GM12878 (cell line): ENCODE measurements at places on chromosomes 1 and 21. TPM values are rescaled to one million over a fixed set of nuclear protein-coding genes. Genes with fewer than 3 reads are reported as not detected.

The SYDE2 gene
- 3.3 and 3.8 TPM in 2 replicates for total RNA-seq

DNA sequence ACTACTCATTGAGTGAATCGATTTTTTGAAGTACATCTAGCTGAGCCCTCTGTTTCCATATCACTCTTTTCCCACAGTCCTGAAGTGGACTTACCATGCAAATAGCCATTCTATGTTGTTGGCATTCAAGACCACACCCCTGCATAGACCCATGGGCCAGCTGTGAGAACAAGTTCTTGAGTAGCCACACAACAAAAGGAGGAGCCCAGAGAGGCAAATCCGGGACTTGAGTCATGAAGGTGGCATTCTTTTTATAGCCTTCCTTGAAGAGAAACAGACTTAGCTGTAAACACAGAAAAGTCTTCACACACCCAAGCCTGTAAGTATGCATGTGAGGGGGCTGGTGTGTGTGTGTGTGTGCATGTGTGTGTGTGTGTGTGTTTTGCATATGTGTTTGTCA, 13.8 kb upstream of the SPRR5 start:
- DNase-seq, result no peak

The SPRR5 gene
- not detected in 2 replicates for total RNA-seq

The CRYAA gene
- total RNA-seq, result not detected in 2 replicates

GRCh38 chr1:182159443-182159842, 97.9 kb upstream of the ZNF648 start:
- DNase-seq, result no peak

- DNase-seq, result no peak
These were observed 22.3 kb downstream of the CD34 start for GRCh38 chr1:207888652-207889051.

GRCh38 chr1:55128418-55128995, 86.7 kb downstream of the USP24 start:
- DNase-seq, result no peak

The TIAM1 gene
- 1.6 and 2.1 TPM in 2 replicates for total RNA-seq

The ATAD3C gene
- total RNA-seq, result 1.1 and 1.6 TPM in 2 replicates

DNA sequence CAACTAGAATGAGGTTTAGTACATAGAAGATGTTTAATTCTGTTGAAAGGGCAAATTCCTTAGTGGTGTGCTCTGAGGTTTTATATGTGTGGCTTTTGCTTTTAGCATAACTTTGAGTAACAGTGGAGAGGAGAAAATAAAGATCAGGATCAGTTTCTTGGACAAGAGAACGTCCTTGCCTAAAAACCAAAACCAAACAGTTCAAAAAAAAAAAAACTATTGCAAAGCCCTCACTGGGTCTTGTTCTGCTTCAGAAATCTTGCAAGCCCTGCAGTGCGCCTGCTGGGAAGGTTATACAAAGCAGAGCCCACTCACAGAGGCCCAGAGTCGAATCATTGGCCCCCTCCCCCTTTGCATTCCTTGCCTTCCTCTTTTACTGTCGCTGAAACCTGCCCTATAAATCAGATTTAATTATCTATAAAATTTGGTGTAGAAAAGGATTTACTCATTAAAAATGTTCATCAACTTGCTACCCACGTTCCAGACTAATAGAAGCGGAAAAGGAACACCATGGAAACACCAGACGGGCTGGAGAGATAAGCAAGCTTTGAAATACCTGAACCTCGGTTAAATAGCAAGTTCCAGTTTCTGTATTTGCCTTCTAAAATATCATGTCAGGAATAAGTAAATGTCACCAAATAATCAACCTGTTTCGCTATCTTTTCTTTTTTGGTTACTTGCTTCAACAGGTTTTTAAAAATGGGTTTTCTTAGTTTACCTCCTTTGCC, 201.6 kb upstream of the PTBP2 start:
- DNase-seq, result no peak

The TBX19 gene
- total RNA-seq, result 1.1 and 1.2 TPM in 2 replicates

DNA sequence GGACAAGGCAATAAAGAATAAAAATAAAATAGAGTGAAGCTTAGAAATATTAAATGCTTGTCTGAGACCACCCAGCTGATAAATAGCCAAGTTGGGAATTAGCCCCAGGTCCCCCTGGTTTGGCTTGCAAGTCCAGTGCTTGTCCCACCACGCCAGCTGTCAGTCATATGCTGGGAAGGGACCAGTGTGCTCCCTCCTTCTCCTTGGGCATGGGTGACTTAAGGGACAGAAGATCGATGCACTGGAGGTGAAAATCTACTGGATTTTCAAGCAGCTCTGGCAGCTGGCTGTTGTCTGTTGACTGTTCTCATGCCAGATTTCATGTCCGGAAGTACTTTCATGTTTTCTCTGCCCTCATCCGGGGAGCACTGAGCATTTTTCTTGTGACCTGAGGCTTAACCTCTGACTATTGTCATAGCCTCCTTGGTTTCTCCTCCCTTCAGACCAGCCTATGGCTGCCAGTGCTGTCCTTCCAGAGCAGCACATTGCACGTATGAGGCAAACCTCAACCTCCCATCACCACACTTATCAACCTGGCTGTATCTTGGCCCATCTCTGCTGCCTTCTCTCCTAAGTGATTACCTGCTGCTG, 12.4 kb downstream of the LMOD1 start:
- no peak for DNase-seq

DNA sequence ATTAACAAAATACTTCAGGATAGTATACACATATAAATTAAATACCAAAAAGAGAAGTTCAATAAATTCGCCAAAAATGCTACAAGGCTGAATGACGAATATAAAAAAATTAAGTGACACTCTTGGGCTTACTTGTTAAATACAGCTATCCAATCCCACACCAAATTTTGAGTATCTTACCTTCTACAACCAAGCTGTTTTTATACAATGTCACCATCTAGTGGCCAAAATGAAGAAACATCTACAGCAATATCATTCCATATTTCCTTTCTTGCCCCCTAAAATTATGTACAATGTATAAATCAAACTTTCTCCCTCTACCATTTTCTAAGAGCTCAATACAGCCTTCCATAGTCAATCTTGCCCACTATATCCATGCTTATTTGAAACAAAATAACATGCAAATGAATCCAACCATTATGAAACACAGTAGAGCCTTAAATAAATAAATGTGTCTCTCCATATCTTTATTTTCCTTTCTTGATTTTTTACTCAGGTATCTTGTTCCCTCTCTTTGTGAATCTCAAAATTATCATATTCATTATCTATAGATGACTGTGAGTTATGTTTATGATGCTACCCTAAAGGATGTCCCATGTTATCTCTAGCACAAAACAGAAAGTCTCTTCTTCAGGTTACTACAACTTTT, 86.3 kb downstream of the ACBD6 start:
- peak; percentile 4 for DNase-seq

The OR14K1 gene
- total RNA-seq, result not detected in 2 replicates

The OR2T10 gene
- total RNA-seq, result not detected in 2 replicates

The TMEM269 gene
- 0.13 and 0.18 TPM in 2 replicates for total RNA-seq

The PI4KB gene
- total RNA-seq, result 56.8 and 58.5 TPM in 2 replicates

GRCh38 chr1:245807954-245808719, 653.4 kb downstream of the KIF26B start:
- peak; percentile 20 for DNase-seq

- DNase-seq, result no peak
These were observed 11.9 kb downstream of the LYPLAL1 start for GRCh38 chr1:219185486-219186117.

- no peak for DNase-seq
These were observed 4.1 kb upstream of the KCNAB2 start for GRCh38 chr1:6041432-6042062.

The CELA3A gene
- 7.6 and 9.0 TPM in 2 replicates for total RNA-seq

The F13B gene
- not detected in 2 replicates for total RNA-seq

The WNT9A gene
- not detected in 2 replicates for total RNA-seq

DNA sequence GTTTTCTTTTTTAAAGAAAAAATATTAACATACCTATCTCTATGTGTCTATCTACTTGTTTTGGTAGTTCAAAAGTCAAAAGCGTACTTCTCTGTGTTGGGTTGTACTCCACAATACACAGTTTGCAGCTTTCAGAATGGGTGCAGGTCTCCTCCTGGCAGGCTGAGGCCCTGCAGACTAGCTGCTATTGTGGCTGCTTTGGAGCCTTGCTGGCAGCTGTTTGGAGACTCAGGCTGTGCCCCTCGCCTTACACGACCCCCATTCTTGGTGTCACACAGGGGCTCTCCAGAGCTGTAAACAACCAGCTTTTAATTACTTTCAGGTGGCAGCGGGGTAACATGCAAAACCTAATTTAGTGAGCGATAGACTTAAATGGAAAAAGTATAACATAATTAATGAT, 160.4 kb downstream of the DSCAM start:
- no peak for DNase-seq

GRCh38 chr1:93567255-93567918, 114.2 kb downstream of the BCAR3 start:
- DNase-seq, result no peak

GRCh38 chr21:37595944-37596343, 229.4 kb downstream of the DYRK1A start:
- no peak for DNase-seq

The ASTN1 gene
- total RNA-seq, result 0.03 TPM in 1 of 2 replicates, not detected in the other

DNA sequence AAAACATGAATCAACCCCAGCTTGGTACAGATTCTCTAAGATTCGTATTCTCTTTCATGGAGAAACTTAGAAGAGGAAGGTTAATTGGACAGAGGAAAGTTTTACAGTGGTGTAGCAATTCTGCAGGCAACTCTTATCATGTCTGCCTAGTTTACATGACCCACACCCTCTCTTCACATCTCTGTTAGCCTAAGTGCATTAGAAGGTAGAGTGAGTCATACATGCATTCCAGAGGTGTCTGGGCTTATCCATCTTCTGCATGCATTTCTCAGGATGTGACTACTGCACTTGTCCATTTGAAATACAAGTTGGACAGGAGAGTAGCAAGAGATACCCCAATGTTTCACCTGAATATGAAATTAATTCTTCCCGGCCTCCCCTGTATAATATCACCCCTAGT, 578.4 kb upstream of the NCAM2 start:
- DNase-seq, result no peak

DNA sequence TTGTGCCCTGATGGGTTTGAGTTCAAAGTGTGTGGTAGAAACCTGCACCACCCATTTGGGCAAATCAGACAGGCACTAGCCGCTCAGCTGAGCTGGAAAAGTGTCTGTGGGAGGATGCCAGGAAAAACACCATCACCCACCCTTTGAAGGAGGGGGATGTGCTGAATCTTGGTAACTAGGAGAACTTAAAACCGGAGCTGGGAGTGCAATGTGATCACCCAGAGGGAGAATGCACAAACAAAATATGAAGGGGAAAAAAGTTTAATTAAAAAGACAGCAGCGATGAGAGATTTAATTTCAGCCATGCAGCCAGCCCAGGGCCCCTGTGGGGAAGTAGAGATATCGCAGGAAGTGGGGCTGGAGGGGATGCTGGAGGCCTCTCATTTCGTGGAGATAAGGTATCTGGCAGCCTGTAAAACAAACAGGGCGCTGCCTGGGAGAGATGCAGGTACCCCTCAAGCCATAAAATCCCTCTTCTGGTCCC, 86.8 kb upstream of the BCAR3 start:
- DNase-seq, result no peak

The RGS18 gene
- not detected in 2 replicates for total RNA-seq

- no peak for DNase-seq
These were observed 45.6 kb downstream of the ZNF281 start for GRCh38 chr1:200364091-200364759.

DNA sequence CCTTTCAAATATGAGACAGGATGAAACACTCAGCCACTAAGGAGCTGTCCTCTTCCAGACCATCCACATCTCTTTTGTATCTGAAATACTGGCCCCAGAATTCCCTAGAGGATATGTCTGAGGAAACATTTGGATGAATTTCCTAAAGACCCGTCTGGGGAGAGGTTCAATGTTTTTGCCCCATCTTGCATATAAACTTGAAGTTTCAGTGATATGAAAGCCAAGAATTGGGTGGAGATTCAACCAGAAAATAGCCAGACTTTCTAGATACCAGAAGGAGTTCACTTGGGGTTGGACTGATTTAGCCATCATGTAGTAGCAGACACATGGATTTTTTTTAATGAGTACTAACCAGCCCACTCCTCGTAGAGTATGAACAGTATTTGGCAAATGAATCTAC, 182.0 kb downstream of the PLPP3 start:
- DNase-seq, result no peak

DNA sequence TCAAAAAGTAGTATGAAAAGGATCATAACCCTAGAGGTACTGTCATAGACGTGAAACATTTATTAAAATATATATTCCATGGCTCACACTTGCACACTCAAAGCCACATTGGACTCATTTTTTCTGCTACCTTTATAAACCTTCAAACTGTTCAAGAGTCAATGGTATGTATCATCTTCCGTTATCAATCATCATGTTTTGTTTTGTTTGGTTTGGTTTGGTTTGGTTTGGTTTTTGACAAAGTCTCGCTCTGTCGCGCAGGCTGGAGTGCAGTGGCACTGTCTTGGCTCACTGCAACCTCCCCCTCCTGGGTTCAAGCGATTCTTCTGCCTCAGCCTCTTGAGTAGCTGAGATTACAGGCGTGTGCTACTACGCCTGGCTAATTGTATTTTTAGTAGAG, 1.8 kb downstream of the IFNAR2 start:
- no peak for DNase-seq

- DNase-seq, result no peak
These were observed 313.1 kb upstream of the TMPRSS15 start for GRCh38 chr21:18716578-18717138.

- no peak for DNase-seq
These were observed 17.2 kb downstream of the MYBPH start for GRCh38 chr1:203158423-203158822.

GRCh38 chr1:117070124-117070523, 10.0 kb downstream of the TTF2 start:
- peak; percentile 39 for DNase-seq

DNA sequence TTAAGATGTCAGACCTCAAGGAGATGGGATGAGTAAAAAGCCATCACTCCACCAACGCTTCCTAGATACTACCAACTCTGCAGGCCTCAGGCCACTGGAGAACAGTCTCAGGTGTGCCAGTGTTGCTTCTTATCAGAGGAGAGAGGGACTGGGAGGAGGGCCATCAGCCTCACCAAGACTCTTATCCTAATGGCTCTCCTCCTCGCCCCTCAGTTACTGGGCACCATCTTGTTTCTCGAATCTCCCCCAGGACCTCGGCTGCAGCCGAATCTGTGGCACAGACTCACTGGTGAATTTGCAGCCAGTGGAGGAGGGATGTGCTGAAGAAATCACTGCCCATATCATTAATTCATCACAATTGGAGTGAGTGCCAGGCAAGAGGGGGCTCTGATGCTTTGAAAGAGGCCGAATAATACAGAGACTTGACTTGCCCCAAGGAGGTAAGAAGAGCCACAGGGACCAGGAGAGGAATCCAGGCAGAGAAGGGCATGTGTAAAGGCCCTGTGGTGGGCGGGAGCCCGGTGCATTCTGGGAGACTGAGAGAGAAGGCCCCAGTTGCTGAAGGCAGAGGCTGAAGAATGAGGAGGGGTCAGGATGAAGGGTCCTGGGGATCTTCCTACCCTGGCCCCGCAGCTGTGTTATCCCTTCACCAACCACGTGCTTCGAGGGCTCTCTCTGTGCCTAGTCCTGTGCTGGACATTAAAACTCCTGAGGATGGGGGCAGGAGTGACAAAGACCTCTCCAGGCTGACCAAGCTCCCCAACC, 129.8 kb downstream of the PTPRU start:
- DNase-seq, result no peak

DNA sequence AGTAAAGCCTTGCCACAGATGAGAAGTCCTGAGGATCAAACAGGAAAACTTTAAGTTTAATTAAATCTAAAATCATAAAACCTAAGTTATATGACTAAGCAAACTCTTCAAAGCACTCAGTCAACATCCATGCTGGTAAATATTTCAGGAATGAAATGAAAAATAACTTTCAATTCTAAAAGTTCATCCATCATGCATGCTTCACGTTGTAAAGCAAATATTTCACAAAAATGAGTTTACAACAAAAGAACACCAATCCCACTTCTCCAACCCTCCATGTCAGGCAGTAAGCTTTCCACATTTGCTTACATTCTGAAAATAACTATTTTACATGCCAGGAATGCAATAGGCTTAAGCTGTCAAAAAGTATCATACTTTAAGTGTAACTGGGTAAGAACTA, 16.8 kb downstream of the APP start:
- no peak for DNase-seq
